ENCODE measurements at places on chromosomes 6 and 20. TPM values are rescaled to one million over a fixed set of nuclear protein-coding genes. Genes with fewer than 3 reads are reported as not detected.

GRCh38 chr6:136761227-136761922 is 30.9 kb downstream of the MAP3K5 start:
- DNase-seq: no peak

DNA sequence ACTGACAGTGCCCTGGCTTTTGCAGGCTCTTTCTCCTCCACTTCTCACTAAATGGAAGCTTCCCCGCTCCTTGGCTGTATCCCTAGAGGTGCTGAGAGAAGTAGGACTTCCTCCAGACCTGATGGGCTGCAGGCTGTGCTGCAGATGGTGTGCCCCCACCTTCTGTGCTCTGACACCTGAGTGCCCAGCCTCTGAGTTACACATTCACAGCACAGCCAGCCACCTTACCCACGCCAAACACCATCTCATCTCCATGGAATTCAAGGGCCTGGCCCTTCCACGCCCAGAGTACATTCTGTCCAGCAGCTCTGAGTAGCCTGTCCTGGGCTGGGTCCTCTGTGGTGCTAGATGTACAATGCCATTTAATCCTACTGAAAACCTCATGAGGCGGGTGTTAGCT is 5.3 kb downstream of the SFTA2 start:
- no peak for DNase-seq

DNA sequence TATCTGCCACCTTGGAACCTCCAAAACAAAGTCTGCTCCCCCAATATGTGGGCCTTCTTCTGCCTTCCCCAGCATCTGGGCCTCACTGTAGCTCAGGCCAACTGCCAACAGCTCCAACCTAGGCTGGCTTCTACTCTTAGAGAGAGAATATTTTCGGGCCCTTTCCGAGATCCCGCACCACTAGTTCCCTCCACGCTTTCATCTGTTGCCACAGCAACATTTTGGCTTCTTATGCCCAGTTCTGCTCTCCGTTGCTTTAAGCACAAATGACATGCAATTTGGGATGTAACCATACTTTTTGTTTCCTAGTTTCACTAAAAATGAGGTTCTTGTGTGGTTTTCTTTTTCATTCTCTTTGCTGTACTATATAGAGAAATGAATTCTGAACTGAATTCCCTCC is 33.6 kb downstream of the PSMB9 start:
- no peak for DNase-seq

- no peak for DNase-seq
Observed at GRCh38 chr6:107641071-107641470, 151.2 kb downstream of the SOBP start.

GRCh38 chr6:131288214-131288613 is 152.9 kb downstream of the AKAP7 start:
- no peak for DNase-seq

- no peak for DNase-seq
Observed at GRCh38 chr6:30315156-30315555, 11.6 kb upstream of the TRIM39 start.

- DNase-seq: no peak
Observed at GRCh38 chr6:24692003-24692402, 25.1 kb downstream of the ACOT13 start.

- no peak for DNase-seq
Observed at GRCh38 chr20:56995635-56996075, 270.8 kb downstream of the BMP7 start.

- no peak for DNase-seq
Observed at GRCh38 chr6:129096651-129097290, 213.8 kb downstream of the LAMA2 start.

- DNase-seq: no peak
Observed at GRCh38 chr20:16761305-16761829, 13.2 kb downstream of the OTOR start.

DNA sequence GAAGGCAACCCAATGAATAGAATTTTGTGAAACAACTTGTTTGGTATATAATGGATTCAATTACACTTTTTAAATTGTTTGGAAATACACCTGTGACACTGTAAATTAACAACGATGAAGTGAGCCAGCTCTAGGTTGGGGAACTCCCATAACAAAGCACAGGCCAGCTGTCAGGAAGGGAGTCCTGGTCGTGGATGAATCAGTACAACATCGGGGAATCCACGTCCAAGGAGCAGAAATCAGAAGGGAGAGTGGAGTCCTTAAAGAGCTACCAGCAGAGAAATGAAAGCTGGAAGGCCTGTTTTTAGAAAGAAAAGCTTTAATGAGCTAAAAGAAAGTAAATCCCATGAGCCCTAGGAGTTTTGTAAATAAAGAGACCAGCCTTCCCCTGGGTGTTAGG is 223.1 kb upstream of the SLC35B3 start:
- no peak for DNase-seq

Gene HECA
- 73.3 TPM for total RNA-seq

Gene MOG
- total RNA-seq: not detected

Measured in activated naive CD8-positive, alpha-beta T cell treated with anti-CD3 and anti-CD28 coated beads, Interleukin-2, amount 10 ng/mL, durations not matched to agents 7 days and 5 days (primary cell).